ENCODE measurements at places on chromosomes 11 and 22. TPM values are rescaled to one million over a fixed set of nuclear protein-coding genes. Genes with fewer than 3 reads are reported as not detected.

- DNase-seq: no peak
These were observed 255.9 kb upstream of the POU2AF2 start for GRCh38 chr11:110989428-110990133.

Gene TUBA8
- total RNA-seq: 0.56 TPM

GRCh38 chr11:110174645-110175310, 81.6 kb downstream of the ZC3H12C start:
- DNase-seq: no peak

Gene TLCD5
- 11.8 TPM for total RNA-seq

Gene ART1
- not detected for total RNA-seq

DNA sequence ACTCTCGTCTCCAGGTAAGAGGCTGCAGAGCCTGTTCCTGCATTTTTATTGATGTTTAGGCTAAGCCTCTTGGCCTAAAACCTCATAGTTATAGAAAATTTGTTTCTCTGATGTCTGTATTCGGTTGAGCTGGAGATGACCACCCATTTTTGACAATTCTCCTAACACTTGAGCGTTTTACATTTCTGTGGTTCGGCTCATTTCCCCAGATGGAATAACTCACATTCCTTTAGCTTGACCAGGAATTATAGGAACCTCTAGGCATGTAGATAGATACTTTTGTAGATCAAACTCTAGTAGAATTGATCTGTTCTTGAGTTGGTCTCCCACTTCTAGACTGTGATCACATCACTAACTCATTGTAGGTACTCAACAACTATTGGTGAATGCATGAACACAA, 172.6 kb upstream of the CADM1 start:
- no peak for DNase-seq

DNA sequence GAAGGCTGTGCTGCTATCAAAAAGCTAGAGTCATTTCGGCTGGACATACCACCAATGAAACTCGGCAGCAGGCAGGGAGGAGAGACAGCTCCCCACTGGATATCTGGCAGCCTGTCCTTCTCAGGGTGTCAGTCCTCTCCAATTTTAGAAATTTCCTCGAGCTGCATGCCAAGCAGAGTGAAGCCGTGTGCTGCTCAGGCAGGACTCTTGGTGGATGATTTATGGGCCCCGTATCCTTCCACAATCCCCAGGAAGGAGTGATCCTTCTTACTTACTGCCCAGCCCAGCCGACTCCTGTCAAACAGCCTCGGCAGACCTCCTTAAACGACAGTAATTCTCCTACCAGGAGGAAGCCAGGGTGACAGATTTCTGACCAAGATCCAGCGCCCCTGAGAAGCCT, 410.4 kb downstream of the TENM4 start:
- DNase-seq: no peak

DNA sequence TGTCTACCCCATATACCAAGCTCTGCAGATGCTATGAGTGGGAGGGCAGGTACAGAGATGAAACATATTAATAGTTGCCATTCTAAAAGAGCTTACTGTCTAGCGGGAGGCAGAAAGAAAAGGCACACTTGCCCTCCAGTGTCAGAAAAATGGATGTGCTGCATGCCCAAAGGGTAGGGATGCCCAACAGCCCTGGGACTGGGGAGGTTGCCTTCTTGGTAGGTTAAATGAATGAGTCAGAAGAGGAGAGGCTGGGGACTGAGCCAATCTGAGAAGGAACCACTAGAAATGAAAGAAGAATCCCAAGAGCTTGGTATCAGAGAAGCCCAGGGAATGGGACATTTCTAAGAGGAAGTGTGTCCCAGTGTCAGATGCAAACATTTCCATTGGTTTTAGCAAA, 1.2 kb downstream of the BIRC3 start:
- DNase-seq: no peak

Gene C11orf42
- total RNA-seq: not detected

DNA sequence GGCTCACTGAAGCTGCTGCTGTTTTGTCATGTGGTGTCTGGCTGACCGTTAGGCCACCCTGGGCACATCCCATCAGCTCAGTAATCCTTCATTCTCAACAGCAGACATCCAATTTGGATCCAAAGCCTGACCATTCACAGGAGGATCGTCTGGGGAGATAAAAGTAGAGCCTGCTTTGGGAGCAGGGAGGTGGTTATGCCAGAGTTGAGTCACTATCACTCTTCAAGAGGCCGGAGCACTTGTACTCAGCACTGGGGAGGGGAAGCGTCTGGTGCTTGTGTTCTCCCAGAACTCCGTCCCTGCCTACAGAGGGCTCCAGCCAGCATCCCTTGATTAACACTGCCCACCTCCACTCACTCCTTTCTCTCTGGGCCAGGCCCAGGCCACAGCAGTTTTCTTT, 382.6 kb downstream of the OPCML start:
- DNase-seq: no peak

DNA sequence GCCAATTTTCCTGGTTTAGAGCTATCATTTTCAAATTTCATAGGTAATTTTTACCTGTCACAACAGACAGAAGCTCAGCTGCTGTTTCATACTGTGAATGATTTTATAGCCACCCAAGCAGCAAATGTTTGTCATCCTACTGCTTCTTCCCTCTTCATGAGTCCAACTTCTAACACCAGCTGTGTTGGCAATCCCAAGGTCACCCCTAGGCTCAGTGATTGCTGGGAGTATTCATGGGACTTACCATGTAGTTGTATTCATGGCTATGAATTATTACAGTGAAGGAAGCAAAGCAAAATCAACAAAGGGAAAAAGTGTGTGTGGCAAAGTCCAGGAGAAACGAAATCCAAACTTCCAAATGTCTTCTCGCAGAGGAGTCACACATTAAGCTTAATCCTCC, 28.5 kb downstream of the CUL5 start:
- no peak for DNase-seq

- DNase-seq: no peak
These were observed 69.8 kb downstream of the ARFGAP2 start for GRCh38 chr11:47106798-47107411.

- DNase-seq: no peak
These were observed 8.7 kb downstream of the TEAD1 start for GRCh38 chr11:12682737-12683500.

GRCh38 chr11:93652679-93653078, 8.8 kb upstream of the CEP295 start:
- no peak for DNase-seq

Gene FSHB
- not detected for total RNA-seq

DNA sequence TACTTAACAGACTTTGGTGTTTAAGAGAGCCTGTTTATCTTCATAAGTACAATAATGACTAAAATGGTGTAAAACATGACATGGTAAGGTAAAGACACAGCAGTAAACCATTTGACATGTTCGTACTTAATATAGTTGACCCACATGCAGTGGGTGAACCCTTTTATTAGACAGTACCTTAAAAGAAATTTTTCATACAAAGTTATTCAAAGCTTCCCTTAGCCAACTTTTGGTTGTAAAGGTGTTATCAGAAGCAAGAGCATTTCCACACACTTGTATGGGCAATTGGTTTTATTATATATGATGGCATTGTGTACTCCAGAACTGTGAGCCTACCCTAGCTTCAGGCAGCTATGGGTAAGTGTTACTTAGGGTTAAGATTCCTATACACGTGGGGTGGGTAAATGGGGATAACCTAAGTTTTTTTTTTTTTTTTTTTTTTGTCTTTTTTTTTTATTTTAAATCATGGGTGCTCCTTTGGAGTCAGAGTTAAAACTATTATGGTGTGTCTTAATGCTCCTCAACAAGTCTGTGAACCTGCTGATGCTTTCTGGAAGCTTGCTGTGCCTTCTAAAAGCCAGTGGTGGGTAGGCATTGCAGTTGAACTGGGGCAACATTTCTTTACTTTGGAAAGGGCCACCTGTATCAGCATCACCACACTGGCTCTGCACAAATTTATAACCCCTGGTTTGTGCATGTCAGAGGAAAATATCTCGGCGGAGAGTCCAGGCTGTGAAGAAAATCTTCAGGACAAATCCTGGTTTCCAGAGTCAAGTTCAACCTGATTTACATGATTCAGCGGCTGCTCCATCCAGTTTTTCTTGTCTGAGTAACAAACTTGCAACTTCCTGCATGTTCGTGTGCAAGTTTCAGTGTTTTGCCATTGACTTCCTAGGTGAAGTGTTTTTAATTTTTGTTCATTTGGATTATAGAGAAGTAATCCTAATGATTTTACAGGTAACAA, 3.3 kb downstream of the PCF11 start:
- peak; percentile 37 for DNase-seq

Gene LARGE2
- 67.4 TPM for total RNA-seq

- no peak for DNase-seq
These were observed 457.0 kb downstream of the NTM start for GRCh38 chr11:131827430-131827829.

- no peak for DNase-seq
These were observed 39.5 kb upstream of the EP300 start for GRCh38 chr22:41052661-41053490.

DNA sequence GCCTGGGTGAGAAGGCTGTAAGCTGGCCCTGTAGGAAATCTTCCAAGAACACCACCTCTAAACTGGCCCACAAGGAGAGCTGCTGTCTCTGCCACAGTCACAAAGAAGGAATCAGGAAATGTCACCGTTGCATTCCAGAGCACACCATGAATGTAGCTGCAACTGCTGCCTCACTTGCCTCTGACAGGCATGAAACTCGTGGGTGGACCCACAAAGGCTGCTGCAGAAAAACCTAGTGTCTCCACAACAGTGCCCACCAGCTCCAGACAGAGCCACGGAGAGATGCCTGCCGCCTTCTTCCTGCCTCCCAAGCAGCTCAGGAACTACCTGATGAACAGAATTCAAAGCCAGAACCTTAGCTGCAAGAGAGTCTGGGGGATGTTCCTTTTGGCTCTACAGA, 10.5 kb downstream of the DNAJB13 start:
- no peak for DNase-seq

GRCh38 chr11:128161994-128162393, 425.4 kb downstream of the ETS1 start:
- no peak for DNase-seq

DNA sequence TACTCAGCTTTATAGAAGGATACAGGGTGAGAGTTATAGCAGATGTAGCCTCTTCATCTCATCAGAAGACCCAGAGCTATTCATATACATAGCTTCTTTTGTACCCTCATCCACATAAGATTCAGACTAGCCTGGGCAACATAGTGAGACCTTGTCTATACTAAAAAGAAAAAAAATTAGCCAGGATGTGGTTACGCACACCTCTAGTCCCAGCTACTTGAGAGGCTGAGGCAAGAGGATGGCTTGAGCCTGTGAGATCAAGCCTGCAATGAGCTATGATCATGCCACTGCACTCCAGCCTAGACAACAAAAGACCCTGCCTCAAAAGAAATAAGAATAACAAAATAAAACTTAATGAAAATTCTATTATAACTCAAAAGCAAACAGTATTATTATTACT, 36.7 kb upstream of the B3GNT6 start:
- no peak for DNase-seq

GRCh38 chr11:1223346-1224110, 662 bp downstream of the MUC5B start:
- DNase-seq: peak; percentile 30

- no peak for DNase-seq
These were observed 16.9 kb downstream of the SMIM38 start for GRCh38 chr11:69172674-69173073.

DNA sequence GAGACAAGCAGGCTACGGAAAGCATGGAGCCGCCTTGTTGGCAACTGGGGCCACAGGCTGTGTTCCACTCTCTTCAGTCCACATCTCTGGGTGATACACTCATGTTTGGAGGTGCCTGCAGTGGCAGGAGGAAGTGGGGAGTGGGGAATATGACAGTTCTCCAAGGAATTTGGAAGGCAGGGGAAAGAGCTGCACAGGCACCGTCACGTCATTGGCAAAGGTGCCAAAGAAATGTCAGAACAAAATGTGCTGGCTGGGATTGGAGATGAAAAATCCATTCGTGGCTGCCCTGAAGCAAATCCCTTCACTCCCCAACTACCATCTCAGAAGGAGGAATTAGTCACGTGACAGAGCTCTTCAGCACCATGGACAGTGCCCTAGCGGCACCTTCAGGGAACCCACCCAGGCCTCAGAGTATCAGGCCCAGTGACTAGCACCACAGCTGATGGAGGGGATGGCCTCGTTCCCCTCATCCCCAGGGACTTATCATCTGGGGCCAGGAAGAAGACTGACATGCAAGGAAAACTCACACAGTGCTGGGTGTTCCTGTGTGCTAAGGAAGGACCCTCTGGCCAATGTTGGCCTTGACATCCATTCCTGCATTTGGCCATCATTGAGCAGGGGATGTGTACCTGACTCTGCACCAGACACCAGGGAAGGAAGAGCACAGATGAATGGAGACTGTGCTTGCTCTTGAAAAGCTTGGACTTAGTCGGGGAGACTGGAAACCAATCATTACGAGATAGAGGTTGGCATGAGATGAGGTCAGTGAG, 48.5 kb upstream of the PRDM11 start:
- peak; percentile 65 for DNase-seq

Gene HORMAD2
- 3.1 TPM for total RNA-seq

GRCh38 chr11:125457814-125458343, 38.2 kb downstream of the FEZ1 start:
- DNase-seq: no peak

GRCh38 chr11:122167100-122167499, 51.1 kb upstream of the BLID start:
- DNase-seq: no peak

- DNase-seq: no peak
These were observed 4.1 kb upstream of the SEPTIN5 start for GRCh38 chr22:19710020-19710768.

- DNase-seq: no peak
These were observed 11.7 kb upstream of the SORL1-AS1 start for GRCh38 chr11:121464352-121464946.

GRCh38 chr22:41636467-41636866, 15.4 kb downstream of the XRCC6 start:
- DNase-seq: no peak

- DNase-seq: no peak
These were observed 179.6 kb upstream of the PDGFD start for GRCh38 chr11:104343578-104343977.

DNA sequence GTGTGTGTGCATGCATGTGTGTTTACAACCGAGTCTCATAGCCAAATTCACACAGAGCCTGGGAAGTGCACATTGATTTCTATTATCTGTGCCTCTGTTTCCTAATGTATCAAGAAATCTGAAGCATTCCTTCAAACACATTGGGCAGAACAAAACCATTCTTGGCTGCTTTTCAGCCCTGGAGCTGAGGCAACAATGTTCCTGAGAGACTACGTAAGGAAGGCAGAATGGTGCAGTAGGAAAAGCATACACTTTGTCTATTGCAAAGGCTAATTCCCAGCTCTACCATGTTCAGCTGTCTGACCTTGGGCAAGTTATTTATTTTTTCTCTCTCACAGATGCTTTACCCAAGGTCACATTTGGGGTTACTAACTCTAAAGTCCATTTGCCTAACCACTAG, 575.5 kb downstream of the SOX6 start:
- no peak for DNase-seq

DNA sequence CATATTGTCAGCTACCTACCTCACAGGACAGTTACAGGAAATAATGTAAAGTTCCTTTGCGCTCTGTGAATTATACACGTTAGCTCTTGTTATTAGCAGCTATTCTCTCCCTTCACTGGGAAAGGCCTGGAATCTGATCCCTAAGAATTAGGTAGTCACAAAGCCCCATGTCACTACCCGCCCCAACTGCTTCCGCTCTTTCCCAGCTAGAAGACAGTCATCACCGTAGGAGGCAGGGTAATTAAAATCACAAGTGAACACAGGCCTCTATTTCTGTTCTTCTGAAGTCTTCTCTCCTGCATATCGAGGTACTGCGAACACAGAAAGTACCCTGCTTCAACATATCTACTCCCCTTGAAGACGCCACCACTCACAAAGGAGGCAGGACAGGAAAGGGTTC, 12.6 kb upstream of the AHNAK start:
- DNase-seq: no peak
